ENCODE measurements at places on chromosomes 4 and X.

DNA sequence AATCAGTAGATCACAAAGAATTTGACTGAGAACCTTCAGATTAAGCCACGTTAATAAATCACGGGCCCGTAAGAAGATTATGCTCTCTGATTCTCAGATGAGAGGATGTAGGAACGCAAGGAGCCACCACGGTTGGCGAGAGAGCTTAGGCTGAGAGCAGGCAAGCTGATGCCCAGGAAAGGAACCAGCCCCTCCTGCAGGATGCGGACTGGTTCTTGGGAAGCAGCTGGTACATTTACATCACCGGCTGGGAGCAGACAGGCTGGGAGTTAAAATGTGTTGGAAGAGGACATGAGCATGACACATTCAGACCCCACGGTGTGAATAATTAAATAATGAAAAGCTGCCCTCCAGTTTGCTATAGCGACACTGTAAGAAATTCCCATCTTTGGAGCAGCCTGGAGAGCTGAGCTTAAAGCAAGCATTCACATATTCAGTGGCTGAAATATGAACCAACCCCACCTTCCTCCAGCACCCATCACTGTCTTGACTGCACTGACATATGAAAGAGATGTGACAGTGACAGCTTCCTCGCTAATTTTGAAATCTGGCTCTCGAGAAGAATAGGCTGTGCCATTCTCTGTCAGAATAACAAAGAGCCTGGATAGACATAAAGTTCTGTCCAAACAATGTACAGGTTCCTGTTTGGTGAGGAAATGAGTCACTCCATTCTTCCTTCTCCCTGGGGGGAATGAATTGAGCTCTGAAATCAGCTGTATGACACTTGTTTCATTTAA, 33.1 kb downstream of the LNX1 start:
- peak; percentile 70 for DNase-seq

GRCh38 chrX:151031391-151031975, 48.3 kb downstream of the HMGB3 start:
- no peak for DNase-seq

GRCh38 chrX:45006002-45006800, 133.2 kb downstream of the KDM6A start:
- DNase-seq: peak; percentile 10

- no peak for DNase-seq
Observed at GRCh38 chr4:174713181-174713580, 115.9 kb downstream of the GLRA3 start.

DNA sequence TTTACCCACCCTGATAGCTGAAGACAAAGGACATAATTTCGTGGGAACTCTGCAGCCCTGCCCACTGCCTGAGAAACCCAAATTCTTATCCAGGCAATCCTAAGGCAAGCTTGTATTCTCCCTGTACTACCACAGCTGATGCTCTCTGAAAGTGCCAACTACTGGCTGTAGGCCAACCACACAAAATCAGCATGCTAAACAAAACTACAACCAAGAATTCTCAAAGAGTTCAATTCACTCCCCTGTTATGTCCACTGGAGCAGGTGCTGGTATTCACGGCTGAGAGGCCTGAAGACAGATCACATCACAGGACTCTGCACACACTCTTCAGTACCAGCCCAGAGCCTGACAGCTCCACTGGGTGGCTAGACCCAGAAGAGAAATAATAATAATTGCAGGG, 375.9 kb upstream of the NDST4 start:
- DNase-seq: no peak

GRCh38 chr4:60019946-60020345, 1180.2 kb upstream of the ADGRL3 start:
- DNase-seq: no peak

DNA sequence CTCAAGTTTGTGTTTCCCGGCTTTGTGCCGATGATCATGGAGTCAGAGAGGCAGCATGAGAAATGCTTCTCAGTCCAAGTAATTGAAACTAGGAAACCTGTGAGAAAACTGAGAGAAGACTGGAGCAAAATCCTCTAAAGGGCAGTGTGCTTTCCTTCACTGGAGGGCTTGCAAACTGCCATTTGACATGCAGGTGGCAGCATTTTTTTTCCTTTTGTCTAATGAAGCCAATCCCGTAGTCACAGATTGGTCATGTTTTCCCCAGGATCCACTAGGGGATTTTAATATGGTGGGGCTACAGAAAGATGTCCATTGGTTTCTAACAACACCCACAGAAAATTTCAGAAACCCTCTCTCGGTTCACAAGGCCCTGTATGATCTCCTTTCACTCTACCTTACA, 117.4 kb upstream of the NUDT10 start:
- DNase-seq: no peak

DNA sequence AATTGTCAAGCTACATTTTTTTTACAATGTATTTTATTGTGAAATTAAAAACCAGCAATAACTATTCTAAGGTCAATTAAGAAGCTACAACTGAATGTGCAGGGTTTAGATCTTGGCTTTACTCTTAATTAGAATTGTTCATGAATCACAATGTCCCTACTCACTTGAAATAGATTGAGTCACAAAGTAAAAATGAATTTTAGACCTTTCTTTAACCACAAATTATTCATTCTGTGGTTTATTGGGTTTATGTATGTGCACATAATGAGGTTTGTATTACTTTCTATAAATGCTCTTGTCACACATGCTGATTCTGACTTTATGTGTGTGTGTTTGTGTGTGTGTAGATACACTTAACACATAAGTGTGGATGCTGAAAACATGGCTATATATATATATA, 647.0 kb upstream of the AADAT start:
- peak; percentile 57 for DNase-seq

DNA sequence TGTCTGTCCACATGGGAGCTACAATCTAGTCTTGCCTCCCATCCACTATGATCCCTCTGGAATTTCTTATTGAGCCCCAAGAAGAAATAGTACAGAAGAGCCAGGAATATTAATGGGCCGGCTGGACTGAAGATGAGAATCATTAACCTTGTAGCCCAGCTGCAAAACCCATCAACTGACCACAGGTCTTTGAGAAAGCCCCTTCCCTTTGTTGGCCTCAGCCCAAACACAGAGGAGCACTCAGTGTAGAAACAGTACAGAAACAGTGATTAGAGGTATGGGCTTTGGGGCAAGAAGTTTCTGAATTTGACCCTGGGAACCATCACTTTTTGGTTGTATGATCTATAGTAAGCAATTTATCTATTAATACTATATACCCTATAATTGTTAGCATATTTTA, 76.8 kb upstream of the RAB40AL start:
- DNase-seq: no peak

DNA sequence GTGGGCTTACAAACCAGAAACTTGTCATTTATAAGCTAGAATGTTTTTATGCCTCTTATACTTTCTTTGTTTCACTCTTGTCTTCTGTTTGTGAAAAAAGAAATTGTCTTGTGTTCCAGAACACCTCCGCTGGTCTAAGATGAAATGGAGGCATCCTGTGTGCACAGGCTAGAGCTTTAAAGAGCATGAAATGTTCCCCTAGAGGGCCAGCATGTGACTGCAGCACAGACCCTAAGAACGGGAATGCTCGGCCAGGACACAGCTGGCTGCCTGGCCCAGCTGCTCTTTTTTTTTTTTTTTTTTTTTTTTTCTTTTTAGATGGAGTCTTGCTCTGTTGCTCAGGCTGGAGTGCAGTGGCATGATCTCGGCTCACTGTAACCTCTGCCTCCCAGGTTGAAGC, 33.6 kb downstream of the SETD7 start:
- no peak for DNase-seq

GRCh38 chr4:53023677-53024299, 161.7 kb downstream of the RASL11B start:
- peak; percentile 45 for DNase-seq

DNA sequence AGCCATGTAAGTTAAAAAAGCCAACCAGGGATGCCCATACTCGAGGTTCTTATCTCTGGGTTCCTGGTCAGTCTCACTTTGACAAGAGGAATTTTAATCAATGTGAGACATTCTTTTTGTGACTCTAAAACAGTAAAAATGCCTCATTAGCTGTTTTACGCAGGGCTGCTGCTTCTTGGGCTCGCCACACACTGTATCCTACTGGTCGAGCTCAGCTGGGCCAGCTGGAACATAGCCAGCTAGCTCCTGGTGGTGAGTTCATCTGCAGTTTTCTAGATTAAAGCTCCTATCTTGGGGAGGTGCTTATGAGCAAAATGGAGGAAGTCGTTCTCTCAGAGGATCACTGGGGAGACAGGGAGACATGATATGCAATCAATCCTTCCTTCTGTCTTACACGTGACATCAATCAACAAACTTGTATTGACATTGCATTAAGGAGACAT, 55.9 kb upstream of the LEF1 start:
- peak; percentile 33 for DNase-seq

GRCh38 chrX:49161632-49162031, 926 bp upstream of the MAGIX start:
- no peak for DNase-seq

- no peak for DNase-seq
Observed at GRCh38 chrX:65493431-65493830, 41.2 kb downstream of the LAS1L start.

DNA sequence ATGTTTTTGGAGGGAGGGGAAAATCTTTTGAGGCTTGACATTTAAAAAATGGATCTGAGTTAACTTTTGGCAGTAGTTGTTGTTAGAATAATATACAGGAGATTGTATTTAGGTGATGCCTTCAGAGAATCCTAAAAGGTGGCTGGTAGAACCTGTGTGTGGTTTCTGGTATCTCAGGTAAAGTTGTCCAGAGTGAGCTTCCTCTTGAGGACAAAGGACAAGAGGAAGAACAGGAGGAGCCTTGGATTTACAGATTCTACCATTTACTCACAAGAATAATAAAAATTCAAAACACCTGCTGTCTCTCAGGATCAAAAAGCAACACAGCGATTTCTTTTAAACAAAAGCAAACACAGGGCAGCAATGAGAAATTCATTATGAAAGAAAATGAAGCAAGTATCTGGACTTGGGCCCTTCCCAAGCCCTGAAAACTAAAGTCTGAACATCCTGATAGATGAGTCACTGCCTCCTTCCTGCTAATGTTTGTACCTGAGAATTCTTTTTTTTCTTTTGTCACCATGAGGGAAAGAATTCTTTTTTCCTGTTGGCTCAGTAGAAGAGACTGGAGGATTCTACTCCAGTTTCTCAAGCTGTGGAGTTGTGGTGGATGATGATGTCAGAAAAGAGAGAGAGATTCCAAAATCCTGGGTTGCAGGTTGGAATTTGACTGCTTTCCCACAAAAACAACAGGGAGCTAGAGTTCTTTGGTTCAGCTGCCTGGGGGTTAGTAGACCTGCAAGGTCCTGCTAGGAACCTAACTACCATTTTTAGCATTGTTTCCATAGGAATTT, 31.5 kb upstream of the RAPGEF2 start:
- peak; percentile 82 for DNase-seq

GRCh38 chrX:1713296-1713695, 98.4 kb downstream of the ASMT start:
- no peak for DNase-seq

DNA sequence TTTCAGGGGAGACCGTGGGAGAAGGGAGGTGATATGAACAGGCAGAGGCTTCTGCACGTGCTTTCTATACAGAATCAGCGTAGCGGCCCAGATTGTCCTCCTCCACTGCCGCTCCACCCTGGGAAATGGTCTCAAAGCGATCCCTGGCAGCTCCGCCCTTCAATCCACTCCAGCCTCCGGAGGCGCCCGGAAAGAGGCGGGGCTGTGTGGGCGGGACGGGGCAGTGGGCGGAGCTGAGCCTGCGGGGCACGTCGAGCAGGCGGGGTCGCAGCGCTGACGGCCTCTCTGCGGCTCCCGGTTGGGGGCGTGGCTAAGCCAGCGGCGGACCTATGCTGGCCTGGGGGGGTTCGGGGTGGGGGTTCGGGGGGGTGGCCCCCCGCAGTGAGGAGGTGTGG, 210 bp upstream of the SMIM10L2A start:
- DNase-seq: peak; percentile 57

GRCh38 chr4:24210332-24210902, 320.6 kb upstream of the PPARGC1A start:
- DNase-seq: peak; percentile 80

GRCh38 chrX:114626323-114626722, 42.4 kb downstream of the HTR2C start:
- no peak for DNase-seq

GRCh38 chr4:41475402-41475801, 62.6 kb upstream of the LIMCH1 start:
- DNase-seq: peak; percentile 9

DNA sequence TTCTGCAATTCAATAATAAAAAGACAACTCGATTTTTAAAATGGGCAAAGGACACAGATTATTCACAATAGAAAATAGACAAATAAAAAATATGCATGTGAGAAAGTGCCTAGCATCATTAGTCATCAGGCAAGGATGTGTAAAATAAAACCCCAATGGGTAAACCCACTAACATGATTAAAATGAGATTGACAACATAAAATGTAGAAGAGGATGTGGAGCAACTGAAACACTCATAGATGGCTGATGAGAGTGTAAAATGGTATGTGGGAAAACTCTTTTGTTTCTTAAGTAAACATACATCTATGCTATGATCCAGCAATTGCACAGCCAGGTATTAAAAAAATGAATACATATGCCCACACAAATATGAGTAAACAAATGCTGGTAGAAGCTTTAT, 177.6 kb downstream of the IQCM start:
- peak; percentile 32 for DNase-seq

- no peak for DNase-seq
Observed at GRCh38 chr4:913280-913618, 18.9 kb downstream of the GAK start.

DNA sequence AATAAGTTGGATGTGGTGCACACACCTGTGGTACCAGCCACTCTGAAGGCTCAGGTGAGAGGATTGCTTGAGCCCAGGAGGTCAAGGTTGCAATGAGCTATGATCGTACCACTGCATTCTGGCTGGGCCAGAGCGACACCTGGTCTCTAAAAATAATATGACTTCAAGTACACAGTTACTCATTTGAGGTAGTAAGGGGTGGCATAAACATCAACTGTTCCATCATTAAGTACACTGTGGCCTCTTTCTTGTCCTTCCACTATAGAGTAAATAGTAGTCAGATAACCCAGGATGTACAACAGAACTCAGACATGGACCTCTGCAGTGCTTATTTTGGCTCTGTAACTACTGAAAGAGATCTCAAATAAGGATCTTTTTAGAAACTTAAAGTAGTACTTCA, 10.6 kb downstream of the FAM9B start:
- DNase-seq: no peak

- no peak for DNase-seq
Observed at GRCh38 chrX:120365320-120365719, 3.4 kb downstream of the ATP1B4 start.

GRCh38 chr4:55010550-55010949, 114.8 kb downstream of the KDR start:
- DNase-seq: no peak

- no peak for DNase-seq
Observed at GRCh38 chr4:113811359-113811758, 49.8 kb upstream of the CAMK2D start.

- DNase-seq: no peak
Observed at GRCh38 chr4:78601013-78601412, 49.4 kb downstream of the ANXA3 start.

DNA sequence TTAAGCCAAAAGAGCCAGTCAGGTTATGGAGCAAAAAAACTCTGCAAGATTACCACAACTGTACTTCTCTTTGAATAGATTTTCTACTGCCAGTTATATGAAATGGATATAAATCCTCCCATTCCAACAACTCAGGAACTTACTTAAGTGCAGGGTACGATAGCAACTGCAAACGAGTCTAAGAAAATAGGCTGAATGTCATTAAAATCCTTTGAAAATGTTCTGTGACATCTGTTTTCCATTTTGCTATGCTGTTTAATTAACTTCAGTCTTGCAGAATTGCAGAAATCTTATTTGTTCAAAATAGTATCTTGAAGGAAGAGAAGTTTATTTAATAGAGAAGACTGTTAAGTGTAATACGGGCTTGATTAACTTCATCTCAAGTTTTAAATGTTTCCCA, 243.8 kb downstream of the PALLD start:
- DNase-seq: peak; percentile 46

- no peak for DNase-seq
Observed at GRCh38 chrX:99469439-99469838, 940.6 kb downstream of the PCDH19 start.
